ENCODE measurements at places on chromosomes 2 and 18.

- peaks cover 22% of the 10 kb centered on the region for H3K4me1 ChIP-seq
- peaks cover 29% of the 10 kb centered on the region for H3K27me3 ChIP-seq
- no peak overlapping the region for H3K4me3 ChIP-seq
- DNase-seq = no peak
- peaks cover 4% of the 10 kb centered on the region for H3K36me3 ChIP-seq
- no peak overlapping the region for H3K27ac ChIP-seq
Observed at GRCh38 chr2:207772081-207772843, 2.6 kb upstream of the FZD5 start.

- H3K4me3 ChIP-seq = no peak overlapping the region
- no peak overlapping the region for H3K27ac ChIP-seq
- DNase-seq = no peak
- no peaks in the 10 kb centered on the region for H3K36me3 ChIP-seq
Observed at GRCh38 chr18:24930478-24930877, 421.5 kb downstream of the ZNF521 start.

DNA sequence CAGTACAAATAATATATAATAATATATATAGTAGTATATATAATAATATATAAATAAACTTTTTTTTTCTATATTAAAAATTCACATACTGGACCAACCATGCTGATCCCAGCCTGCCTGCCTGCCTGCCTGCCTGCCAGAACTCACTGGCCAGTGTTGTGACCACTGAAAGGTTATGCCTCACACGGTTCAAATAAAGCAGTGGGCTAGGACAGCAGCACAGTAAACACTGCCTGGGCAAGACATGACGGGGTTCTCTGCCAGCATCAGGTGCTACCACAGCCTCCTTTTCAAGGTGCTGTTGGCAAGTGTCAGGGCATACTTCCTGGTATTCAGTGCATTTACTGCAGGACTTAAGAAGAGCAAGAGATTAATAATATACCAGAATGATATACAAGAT lies 67.6 kb downstream of the TRAPPC8 start:
- no peak overlapping the region for H3K4me3 ChIP-seq
- peaks cover 40% of the 10 kb centered on the region for H3K36me3 ChIP-seq
- no peaks in the 10 kb centered on the region for H3K27me3 ChIP-seq
- DNase-seq = no peak
- no peak overlapping the region for H3K27ac ChIP-seq

DNA sequence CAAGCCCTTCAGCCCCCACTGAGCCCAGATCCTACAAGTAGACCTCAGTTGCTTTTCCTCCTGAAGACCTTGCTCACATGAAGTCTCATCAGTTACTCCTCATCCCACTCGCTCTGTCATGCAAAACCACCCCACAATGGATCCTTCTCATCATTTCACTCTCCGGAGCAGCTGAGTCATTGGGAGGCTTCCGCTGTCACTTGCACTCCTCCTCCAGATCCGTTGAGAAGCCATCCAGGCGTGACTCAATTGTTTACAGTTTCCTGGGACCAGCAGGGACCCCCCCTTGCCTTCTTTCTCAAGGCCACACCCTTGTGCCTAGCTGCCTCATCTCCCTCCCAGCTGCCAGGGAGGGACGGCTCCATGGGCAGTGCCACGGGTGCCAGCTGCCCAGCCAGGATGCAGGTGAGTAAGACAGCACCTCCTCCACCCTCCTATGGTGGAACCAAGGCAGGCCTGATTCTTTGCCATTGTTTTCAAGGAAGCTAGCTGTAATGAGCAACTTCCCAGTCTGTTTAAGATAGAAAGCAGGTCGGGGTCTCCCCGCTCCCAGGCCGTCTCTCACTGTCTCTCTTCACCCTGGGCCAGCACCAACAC lies 16.3 kb downstream of the GPR55 start:
- H3K36me3 ChIP-seq = no peaks in the 10 kb centered on the region
- H3K4me1 ChIP-seq = peaks cover 41% of the 10 kb centered on the region
- H3K27ac ChIP-seq = peak overlapping the region; percentile 29
- H3K27me3 ChIP-seq = peaks cover 59% of the 10 kb centered on the region

DNA sequence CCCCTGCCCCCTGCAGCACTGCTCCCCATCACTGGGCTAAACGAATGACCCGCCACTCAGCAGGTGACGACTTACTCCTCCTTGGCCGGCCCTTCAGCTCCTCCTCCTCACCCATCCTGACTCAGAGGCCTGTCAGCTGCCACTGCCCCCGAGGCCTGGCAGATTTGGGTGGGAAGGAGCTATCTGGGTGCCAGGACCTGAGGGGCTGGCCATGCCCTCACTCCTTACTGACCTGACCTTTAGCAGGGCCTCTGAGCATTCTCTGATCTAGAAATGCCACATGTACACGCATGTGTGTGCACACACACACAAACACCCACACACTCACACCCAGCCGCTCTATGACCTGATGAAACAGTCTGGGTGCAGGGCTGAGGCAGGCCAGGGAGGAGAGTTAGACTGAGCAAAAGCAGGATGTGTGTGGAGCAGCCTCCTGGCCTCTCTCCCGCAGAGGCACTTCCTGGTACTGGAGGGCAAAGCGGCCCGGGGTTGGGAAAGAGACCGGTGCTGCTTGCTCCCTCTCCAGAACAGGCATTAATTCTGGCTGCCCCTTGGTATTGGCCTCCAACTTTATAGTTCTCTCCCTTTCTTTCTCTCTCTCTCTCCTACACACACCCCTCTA lies 68.0 kb downstream of the ZFP36L2 start:
- peak; percentile 59 for DNase-seq
- peaks cover 49% of the 10 kb centered on the region for H3K4me1 ChIP-seq
- peak overlapping the region; percentile 74 for H3K4me3 ChIP-seq
- peak overlapping the region; percentile 99 for H3K27ac ChIP-seq
- H3K27me3 ChIP-seq = no peaks in the 10 kb centered on the region
- H3K36me3 ChIP-seq = no peaks in the 10 kb centered on the region

GRCh38 chr18:8808001-8808400 lies 102.6 kb downstream of the MTCL1 start:
- no peak for DNase-seq
- H3K36me3 ChIP-seq = no peaks in the 10 kb centered on the region
- H3K4me3 ChIP-seq = no peak overlapping the region
- H3K4me1 ChIP-seq = peaks cover 6% of the 10 kb centered on the region
- peaks cover 3% of the 10 kb centered on the region for H3K27me3 ChIP-seq

- no peaks in the 10 kb centered on the region for H3K4me1 ChIP-seq
- DNase-seq = no peak
- no peak overlapping the region for H3K4me3 ChIP-seq
- no peak overlapping the region for H3K27ac ChIP-seq
- peaks cover 3% of the 10 kb centered on the region for H3K27me3 ChIP-seq
Observed at GRCh38 chr2:62524293-62524941, 18.4 kb upstream of the TMEM17 start.

DNA sequence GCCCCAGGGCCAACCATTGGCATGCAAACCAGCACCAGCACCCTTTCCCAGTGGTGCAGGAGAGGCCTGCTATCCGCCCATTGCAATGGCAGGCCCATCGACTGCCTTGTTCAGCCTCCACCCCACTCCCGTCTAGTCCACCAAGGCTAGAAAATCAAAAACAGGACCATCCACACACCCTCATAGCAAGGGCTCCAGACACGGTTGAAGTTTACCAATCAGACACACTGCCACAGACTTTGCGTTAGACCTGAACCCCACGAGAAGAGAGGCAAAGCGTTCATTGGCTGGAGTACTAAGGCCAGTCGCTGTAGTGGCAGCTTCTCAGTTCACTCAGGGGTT lies 95.3 kb upstream of the TEX51 start:
- no peak for DNase-seq
- H3K4me1 ChIP-seq = no peaks in the 10 kb centered on the region
- H3K4me3 ChIP-seq = no peak overlapping the region
- H3K36me3 ChIP-seq = no peaks in the 10 kb centered on the region
- peaks cover 2% of the 10 kb centered on the region for H3K27me3 ChIP-seq

GRCh38 chr2:69572641-69573040 lies 70.9 kb downstream of the AAK1 start:
- peaks cover 5% of the 10 kb centered on the region for H3K36me3 ChIP-seq
- peak overlapping the region; percentile 18 for H3K27ac ChIP-seq
- no peak overlapping the region for H3K4me3 ChIP-seq
- H3K4me1 ChIP-seq = peaks cover 52% of the 10 kb centered on the region
- no peak for DNase-seq
- no peaks in the 10 kb centered on the region for H3K27me3 ChIP-seq

DNA sequence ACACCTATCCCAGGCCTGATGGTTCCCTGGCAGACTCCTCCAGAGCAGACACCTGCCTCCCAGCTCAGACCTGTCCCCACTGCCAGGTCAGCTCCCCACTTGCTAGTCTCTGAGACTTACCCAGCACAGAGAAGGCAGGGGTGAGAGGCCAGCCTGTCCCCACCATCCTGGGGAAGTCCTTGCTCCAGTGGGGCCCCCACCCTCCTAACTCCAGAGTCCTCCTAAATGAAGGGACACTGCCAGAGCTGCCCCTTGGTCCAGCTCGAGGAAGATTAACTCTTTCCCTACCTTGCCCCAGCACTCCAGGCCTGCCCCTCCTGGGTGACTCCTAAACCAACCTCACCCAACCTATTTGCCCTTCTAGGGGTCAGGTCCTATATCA lies 30.4 kb upstream of the TNS1 start:
- H3K27ac ChIP-seq = no peak overlapping the region
- H3K4me1 ChIP-seq = no peaks in the 10 kb centered on the region
- H3K27me3 ChIP-seq = no peaks in the 10 kb centered on the region
- no peak for DNase-seq
- no peaks in the 10 kb centered on the region for H3K36me3 ChIP-seq
- H3K4me3 ChIP-seq = no peak overlapping the region

GRCh38 chr18:76441668-76442412 lies 53.2 kb downstream of the ZNF516 start:
- no peak overlapping the region for H3K27ac ChIP-seq
- H3K27me3 ChIP-seq = no peaks in the 10 kb centered on the region
- H3K4me3 ChIP-seq = no peak overlapping the region

- no peak overlapping the region for H3K27ac ChIP-seq
- no peaks in the 10 kb centered on the region for H3K27me3 ChIP-seq
- peaks cover 23% of the 10 kb centered on the region for H3K36me3 ChIP-seq
- H3K4me3 ChIP-seq = no peak overlapping the region
Observed at GRCh38 chr2:23788100-23788499, 138.8 kb downstream of the ATAD2B start.

Data from activated T-helper 1 cell treated with anti-CD3 and anti-CD28 coated beads, Interleukin-12 subunit alpha, Interleukin-12 subunit beta, Interleukin-2, Interleukin-4 antibody, amounts not matched to agents 30 ng/mL and 10 ng/mL and 1 ng/mL, durations not matched to agents 14 hours and 24 hours and 36 hours (primary cell).